ENCODE measurements at places on chromosomes 2 and 18.
A peak's percentile ranks its signal among the peaks of the same experiment; 100 is the strongest.

GRCh38 chr2:47323009-47323821 lies 79.7 kb upstream of the MSH2 start:
- DNase-seq, result peak; percentile 58

- no peak for DNase-seq
These were observed 223.8 kb downstream of the FBXO15 start for GRCh38 chr18:73923866-73924265.

GRCh38 chr2:231483398-231484329 lies 19.4 kb upstream of the NCL start:
- peak; percentile 57 for DNase-seq

DNA sequence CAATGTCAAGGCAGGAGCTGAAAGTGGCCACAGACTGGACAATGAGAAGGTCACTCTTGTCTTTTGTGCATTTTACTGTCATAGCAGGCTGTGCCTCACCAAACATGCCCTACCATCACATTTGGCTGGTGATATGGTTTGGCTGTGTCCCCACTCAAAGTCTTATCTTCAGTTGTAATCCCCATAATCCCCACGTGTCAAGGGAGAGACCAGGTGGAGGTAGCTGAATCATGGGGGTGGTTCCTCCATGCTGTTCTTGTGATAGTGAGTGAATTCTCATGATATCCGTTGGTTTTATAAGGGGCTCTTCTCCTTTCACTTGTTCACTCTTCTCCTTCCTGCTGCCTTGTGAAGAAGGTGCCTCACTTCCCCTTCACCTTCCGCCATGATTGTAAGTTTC lies 49.6 kb upstream of the STPG4 start:
- no peak for DNase-seq

DNA sequence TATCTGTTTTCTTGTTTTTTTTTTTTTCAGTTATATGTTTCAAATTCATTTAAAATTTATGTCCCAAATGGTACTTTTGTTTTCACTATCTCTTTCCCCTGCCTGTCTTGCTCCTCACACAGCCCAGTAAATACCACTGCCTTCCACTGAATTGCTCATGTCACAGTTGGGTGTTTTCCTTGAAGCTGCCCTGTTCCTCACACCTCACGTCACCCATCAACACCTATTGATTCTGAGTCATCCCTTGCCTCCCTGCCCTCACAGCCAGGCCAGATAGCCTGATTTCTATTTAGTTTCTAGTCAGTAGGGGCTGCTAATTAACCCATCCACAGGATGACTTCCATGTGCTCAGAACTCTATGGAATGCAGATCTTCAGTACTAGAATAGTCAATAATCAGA lies 25.3 kb downstream of the FSHR start:
- no peak for DNase-seq

- no peak for DNase-seq
These were observed 498.5 kb downstream of the EIPR1 start for GRCh38 chr2:2879071-2879470.

GRCh38 chr2:88091943-88092342 lies 24.3 kb downstream of the SMYD1 start:
- no peak for DNase-seq

- DNase-seq, result no peak
These were observed 50.6 kb downstream of the LYPD6B start for GRCh38 chr2:149089068-149089467.

GRCh38 chr2:63736354-63736753 lies 105.3 kb upstream of the UGP2 start:
- no peak for DNase-seq

- DNase-seq, result no peak
These were observed 75.3 kb downstream of the SDC1 start for GRCh38 chr2:20149703-20150030.

- DNase-seq, result no peak
These were observed 29.8 kb downstream of the ARMC9 start for GRCh38 chr2:231228223-231228622.

- no peak for DNase-seq
These were observed 1.1 kb downstream of the TMEM18 start for GRCh38 chr2:675982-676646.

- DNase-seq, result no peak
These were observed 48.5 kb downstream of the NAT8 start for GRCh38 chr2:73593680-73594079.

DNA sequence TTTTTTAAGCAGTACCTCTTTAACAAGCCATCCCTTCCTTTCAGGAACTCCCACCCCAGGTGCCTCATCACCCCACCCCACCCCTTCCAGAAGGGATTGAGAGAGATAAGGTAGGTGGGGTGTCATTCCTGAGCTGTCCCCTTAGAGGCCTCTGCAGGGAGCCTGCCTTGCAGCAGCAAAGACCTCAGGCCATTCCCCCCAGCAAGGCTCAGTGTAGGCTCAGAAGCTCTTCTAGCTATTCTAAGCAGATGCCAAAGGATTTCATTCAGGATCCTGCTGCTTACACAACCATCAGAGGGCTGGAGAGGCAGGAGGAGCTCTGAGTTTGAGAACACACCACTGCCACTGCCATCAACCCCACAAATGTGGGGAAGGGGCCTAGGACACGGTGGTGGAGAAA lies 5.8 kb upstream of the FIGLA start:
- DNase-seq, result no peak

DNA sequence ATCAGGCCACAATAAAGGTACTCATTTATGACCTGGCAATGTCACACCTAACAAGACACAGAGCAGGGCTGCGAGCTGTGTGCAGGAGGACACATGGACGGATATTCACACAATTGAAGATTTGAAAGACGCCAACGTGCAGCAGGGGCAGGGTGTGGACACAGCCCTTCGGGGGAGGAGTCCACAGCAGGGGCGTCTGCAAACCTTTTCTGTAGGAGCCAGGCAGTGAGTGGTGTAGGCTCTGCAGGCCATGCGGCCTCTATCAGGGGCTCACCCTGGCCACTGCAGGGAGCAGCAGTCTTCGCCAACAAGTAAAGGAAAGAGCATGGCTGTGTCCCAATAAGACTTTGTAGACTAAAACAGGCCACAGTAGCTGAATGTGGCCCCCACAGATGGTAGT lies 125.7 kb upstream of the SNTG2 start:
- DNase-seq, result no peak

DNA sequence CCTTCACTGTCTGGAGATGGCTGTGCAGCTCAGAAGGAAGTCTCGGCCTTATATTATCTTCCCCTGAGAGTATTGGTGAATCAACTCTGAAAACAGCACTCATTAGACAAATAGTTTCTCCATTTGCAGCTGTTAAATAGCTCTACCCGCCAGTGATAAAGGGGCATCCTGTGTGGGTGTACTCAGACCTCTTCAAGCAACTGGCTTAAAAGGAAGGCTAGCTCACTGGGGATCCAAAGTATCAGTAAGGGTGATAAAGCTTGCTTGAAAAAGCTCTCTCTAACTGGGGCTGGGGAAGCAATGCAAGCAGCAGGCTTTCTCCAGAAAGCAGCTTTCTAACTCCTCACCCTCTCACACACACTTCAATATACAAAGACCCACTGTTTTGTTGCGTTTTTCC lies 64.9 kb upstream of the PSMD14 start:
- no peak for DNase-seq

DNA sequence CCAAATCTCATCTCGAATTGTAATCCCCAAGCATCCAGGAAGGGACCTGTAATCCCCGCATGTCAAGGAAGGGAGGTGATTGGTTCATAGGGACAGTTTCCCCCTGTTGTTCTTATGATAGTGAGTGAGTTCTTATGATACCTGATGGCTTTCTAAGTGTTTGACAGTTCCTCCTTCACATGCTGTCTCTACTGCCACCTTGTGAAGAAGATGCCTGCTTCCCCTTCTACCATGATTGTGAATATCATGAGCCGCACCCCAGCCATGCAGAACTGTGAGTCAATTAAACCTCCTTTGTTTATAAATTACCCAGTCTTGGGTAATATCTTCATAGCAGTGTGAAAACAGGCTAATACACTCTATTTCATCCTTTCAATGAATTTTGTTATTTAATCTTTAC lies 446.7 kb downstream of the RNF144A start:
- no peak for DNase-seq

DNA sequence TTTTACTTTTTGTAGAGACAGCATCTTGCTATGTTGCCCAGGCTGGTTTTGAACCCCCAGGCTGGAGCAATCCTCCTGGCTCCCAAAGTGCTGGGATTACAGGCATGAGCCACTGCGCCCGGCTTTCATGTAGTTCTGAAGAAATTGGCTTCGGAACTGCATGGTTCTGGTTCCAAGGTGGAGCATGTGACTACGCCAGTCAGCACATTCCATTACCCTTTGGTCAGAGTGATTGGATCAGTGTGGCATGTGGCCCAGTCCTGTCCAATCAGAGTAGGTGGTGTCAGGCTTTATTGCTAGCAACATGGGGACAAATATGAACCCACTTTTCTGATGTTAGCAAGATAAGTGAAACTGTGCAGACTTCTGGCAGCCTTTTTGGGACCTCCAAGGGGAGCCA lies 16.3 kb upstream of the ATOH8 start:
- DNase-seq, result no peak

GRCh38 chr18:21853016-21853415 lies 112.4 kb downstream of the MIB1 start:
- no peak for DNase-seq

GRCh38 chr2:174902506-174903263 lies 102.5 kb downstream of the CHN1 start:
- DNase-seq, result no peak

GRCh38 chr2:100243631-100244030 lies 78.7 kb downstream of the LONRF2 start:
- DNase-seq, result no peak

DNA sequence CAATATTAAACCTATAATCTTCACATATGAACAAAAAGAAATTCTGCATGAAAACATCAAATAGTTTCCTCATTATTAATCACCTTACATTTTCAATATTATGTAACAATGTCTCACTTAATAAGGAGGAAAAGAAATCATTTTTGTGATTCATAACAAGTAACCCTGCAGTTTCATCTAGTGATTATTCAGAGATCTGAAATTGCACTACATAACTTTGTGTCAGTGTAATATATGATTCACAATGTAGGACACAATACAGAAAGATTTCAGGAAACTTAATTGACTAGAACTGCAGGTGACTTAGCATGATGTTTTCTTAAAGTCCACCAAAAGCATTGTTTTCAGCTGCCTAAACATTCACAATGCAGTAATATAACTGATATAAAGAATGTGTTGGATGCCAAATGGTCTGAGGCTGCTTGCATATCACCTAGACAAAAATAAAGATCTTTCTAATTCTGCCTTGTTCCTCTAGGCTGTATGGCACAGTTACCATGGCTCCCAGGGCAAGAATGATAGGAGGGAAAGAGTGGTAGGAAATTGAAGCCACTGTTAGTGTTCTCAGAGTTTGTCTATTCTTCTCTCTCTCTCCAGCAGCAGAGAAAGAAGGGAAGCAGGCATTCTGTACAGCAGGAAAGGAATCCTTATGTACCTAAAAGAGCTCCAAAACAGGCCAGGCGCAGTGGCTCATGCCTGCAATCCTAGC lies 366.6 kb downstream of the FSIP2 start:
- DNase-seq, result no peak

DNA sequence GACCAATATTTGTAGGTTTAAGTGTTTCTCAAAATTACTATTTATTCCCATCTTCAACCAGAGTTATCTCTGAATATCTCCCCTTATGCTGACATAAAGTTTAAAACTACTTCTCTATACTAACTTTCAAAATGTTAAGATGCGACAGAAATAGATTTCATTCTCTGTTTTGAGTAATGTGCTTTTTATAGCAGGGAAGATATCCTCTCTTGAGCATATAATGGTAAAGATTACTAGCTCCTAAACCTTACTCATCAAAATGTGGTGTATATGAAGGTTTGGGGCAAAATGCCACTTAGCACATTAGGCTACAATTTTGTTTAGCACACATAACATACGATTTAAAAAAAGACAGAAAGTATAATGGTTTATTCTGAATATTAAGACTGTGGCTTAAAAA lies 54.4 kb downstream of the CWC22 start:
- no peak for DNase-seq

DNA sequence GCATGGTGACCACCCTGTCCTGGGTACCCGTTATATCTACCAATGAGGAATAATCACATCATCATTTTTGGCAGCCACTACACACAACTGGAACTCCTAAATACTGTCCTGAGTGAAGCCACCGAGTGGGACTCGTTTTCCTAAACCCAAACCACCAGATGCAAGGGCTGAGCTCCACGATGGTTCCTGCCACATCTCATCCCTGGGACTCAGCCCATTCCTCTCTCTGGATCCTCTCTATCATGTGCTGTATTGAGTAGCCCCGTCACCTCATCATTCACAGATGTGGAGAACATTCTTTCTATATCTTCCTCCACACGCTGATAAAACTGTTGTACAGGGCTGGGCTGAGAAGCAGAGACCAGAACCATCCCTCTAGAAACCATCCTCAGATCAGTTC lies 79.4 kb upstream of the SMAD7 start:
- no peak for DNase-seq

GRCh38 chr2:200765995-200766660 lies 45.6 kb upstream of the BZW1 start:
- no peak for DNase-seq

DNA sequence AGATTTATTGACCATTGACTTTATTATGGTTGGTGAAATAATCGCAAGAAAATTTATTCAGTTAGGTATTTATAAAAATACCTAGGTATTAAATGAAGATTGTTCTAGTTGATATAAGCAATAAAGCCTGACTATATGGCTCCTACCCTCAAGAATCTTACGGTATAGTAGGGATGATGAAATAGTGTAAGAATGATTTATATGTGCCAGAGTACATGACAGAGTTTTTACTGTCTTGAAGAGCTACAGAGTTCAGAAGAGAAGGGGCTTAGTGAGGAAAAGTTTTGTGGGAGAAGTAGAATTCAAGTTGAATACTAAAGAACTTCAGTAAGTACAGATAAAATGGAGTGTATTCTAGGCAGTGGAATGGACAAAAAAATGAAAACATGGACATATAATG lies 9.7 kb downstream of the CREB1 start:
- DNase-seq, result no peak

GRCh38 chr2:171509945-171510731 lies 12.1 kb upstream of the CYBRD1 start:
- no peak for DNase-seq

- no peak for DNase-seq
These were observed 31.7 kb upstream of the RAB1A start for GRCh38 chr2:65161551-65162100.

DNA sequence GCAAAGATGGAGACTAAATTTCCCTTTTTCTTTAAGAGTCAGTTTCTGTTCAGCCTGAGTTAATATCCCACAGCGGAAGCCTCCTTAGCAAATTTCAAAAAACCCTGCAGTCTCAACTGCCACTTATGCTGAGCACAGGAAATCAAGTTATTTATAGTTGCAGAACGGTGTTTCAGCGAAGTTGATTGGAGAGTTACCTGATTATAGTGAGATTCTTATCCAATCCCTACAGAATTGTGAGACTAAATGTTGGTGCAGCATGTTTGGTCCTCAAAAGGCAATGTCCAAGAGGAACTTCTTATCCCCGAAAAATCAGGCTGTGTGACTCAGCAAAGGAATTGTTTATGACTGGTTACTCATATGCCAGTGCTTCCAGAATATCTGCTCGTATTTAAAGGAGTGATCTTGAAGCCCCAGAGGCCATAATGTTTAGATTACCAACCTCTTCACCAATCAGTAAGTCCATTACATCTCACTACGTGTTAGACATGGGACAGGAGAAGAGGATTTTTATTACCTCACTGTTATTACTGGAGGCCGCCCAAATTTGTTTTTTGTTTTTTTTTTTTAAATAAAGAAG lies 67.9 kb downstream of the LRRFIP1 start:
- DNase-seq, result peak; percentile 32

- no peak for DNase-seq
These were observed 117.2 kb upstream of the NCK2 start for GRCh38 chr2:105627534-105627933.

GRCh38 chr2:165371356-165371755 lies 98.1 kb upstream of the CSRNP3 start:
- DNase-seq, result no peak

GRCh38 chr18:13436576-13436975 lies 218.0 kb downstream of the LDLRAD4 start:
- DNase-seq, result peak; percentile 67

All from CD4-positive, alpha-beta T cell treated with Interleukin-6 for 4 hours (primary cell).